ENCODE measurements at places on chromosomes 4 and X. TPM values are rescaled to one million over a fixed set of nuclear protein-coding genes. Genes with fewer than 3 reads are reported as not detected.

SOWAHD gene
- total RNA-seq, result not detected

DNA sequence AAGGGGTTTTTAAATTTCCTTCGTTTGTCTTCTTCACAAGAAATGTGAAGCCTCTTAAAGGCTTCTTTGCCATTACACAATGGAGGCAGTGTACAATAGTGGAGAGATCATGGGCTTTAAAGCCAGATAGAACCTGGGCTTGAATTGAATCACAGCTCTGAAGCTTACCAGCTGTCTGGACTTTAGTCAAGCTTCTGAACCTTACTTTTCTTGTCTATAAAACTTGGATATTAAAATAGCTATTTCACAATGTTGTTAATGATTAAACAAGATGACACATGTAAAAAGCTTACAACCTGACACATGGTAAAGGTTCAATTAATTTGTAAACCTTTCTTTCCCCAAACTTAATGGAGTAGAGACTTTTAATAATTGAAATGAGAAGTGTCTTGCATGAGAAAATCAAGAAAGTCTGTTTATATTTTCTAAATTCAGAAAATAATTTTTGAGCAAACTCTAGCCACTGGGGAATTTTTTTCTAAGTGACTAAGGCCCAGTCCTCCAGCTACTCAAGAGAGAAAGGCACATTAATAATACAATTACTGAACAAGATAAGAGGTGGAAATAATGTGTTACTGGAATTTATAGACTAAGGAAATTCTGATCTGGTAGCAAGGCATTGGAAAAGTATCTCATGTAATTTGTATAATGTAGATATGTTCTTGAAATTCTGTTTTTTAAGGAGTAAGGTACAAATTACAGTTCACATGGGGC lies 21.7 kb upstream of the TBC1D8B start:
- DNase-seq, result no peak

DNA sequence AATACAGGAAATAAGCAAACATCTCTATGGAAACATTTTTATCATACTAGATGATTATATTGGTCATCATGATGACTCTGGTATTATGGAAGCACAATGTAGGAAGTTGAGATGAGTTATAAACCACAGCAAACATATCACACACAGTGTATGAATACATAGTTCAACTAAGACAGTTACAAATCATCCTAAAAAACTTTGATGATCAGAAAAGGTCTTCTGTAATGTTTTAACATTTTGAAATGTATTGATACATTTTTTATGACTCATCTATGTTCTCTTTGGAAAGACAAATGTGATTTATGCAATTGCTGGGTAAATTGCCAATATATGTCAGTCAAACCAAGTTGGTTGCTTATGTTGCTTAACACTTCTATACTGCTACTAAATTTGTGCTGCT lies 4.8 kb downstream of the CXCL3 start:
- DNase-seq, result no peak

DNA sequence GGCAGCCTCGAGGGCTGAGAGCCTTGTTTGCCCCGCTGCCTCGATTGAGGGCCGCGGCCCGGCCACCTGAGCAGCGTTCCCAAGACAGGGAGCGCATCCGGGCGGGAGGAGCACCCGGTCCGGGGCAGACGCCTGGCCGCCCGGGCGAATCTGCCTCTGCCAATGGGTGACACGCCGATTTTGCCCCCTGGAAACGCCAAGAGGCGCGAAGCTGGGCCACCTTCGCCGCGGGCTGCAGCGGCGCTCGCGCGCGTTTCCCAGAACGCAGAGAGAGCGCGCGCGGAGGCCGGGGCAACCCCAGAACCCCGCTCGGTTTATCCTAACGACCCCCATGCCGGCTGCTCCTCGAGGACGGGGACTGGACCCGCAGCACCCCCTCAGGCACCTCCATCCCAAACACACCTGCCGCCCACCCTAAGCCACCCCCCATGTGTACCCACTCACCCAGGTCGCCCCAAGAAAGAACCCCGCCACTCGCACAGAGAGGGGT lies 575 bp downstream of the MAP7D2 start:
- no peak for DNase-seq

DNA sequence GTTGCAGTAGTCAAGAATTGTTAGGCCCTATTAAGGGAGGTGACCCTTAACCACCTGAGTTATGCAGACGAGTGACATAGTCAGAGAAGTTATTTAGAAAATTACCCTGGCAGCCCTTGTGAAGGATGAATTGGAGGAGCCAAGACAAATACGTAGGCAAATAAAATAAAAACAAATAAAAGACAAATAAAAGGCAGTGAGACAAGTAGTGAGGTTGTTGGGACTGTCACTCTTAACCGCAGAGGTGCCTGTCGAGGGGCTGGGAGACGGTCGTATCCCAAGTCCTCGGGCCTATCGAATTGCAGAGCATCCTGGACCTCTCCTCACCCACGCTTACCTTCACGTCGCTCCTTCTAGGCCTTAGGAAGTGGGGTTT lies 58.0 kb upstream of the ZC4H2 start:
- DNase-seq, result no peak

DNA sequence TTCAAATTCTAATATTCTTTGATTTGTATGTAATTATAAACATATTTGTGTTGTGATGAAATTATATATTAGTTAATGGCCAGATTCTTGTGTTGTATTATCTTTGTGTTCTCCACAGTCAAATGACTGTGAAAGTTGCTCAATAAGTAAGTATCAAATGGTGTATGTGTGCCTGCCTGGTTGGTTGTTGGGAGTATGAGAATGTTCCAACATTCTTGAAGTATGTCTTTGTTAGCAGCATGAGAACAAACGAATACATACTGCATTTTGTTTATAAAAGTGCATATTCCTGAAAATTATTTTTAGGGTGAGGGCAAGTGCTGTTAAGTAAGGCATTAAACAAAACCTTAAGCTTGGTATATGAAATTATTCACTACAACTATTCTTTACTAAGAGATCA lies 16.2 kb downstream of the ARHGEF38 start:
- DNase-seq, result no peak

DNA sequence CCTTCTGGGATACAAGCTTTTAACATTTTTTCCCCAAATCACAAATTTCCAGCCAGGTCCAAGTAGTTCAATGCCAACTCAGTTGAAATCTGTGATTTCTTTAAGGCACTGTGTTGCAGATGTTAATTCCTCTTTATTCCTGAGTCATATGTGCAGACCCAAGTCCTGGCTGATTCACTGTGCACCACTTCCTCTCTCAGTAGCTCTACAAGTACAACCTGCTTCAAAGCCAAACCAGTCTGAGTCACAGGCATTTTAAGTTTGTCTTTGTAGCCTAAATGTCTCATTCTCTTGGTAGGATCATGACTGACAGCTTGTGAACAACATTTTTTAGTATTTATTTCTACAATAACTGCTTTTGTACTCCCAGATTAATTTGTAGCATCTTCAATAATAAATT lies 165.6 kb upstream of the S100G start:
- no peak for DNase-seq

DNA sequence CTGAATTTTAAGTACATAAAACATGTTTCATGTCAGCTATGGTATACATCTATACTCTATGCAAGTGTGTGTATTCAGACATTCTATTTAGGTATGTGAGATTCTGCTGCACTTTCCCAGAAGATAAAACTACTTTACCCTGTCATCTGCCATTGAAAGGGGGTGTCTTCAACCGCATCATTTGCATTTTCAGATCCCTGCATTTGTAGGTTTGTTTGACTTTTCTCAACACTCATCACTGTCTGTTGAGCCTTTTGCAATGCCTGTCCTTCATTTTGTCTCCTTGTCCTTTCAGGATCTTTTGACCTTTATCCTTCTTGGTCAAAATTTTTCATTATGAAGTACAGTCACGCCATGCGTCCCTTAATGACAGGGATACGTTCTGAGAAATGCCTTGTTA lies 103.5 kb downstream of the TMA16 start:
- no peak for DNase-seq

ADGRL3 gene
- 0.13 TPM for total RNA-seq

DNA sequence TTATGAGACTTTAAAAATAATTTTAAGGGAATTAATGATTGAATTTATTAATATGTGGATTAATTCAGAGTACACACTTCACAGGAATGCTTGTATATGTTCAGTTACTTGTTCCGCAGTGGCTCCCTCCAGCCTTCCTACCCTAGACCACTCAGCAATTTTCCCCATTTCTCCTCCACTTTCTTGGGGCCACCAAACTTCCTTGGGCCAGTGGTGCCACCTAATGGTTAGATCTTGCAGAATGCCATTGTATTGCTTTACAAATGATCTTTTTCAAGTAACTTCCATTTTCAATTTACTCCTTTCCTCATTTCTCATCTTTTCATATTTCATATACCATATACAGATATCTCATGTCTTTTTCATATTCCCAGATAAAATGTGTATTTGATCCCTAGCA lies 3.6 kb upstream of the RNF175 start:
- DNase-seq, result no peak

GRCh38 chr4:85302756-85303155 lies 172.2 kb upstream of the ARHGAP24 start:
- no peak for DNase-seq

DNA sequence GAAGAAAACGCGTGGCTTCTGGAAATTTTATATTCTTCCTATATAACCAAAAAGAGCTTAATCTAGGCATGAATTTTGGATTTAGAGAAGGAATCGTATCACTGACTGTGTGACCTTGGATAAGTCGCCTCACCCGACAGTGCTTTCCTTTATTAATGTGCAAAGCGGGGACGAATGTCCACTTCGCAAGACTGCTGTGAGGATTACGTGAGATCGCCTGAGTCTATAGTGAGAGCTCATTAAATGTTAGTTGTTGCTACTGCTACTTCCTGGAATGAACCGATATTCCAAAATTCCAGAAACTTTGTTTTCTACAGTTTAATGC lies 448 bp upstream of the TBC1D8B start:
- DNase-seq, result peak; percentile 0

TMPRSS11D gene
- 0.13 TPM for total RNA-seq

DNA sequence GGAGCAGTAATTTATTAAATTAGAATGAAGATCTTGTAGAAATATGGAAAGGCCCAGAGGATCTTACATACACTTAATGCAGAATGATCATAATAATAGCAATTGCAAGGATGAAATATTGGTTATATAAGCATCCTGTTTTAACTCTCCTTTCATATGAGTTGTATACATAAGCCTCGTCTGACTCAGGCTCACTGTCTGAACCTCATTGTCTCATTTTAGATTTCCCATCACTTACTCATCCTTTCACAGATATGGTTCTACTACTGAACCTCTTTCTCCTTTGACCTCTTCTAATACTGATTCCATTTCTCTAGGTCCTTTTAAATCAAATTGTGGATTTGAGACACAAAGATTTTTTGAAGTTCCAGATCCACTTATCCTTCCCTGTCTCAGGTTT lies 277.3 kb upstream of the TRPC5 start:
- DNase-seq, result no peak

DNA sequence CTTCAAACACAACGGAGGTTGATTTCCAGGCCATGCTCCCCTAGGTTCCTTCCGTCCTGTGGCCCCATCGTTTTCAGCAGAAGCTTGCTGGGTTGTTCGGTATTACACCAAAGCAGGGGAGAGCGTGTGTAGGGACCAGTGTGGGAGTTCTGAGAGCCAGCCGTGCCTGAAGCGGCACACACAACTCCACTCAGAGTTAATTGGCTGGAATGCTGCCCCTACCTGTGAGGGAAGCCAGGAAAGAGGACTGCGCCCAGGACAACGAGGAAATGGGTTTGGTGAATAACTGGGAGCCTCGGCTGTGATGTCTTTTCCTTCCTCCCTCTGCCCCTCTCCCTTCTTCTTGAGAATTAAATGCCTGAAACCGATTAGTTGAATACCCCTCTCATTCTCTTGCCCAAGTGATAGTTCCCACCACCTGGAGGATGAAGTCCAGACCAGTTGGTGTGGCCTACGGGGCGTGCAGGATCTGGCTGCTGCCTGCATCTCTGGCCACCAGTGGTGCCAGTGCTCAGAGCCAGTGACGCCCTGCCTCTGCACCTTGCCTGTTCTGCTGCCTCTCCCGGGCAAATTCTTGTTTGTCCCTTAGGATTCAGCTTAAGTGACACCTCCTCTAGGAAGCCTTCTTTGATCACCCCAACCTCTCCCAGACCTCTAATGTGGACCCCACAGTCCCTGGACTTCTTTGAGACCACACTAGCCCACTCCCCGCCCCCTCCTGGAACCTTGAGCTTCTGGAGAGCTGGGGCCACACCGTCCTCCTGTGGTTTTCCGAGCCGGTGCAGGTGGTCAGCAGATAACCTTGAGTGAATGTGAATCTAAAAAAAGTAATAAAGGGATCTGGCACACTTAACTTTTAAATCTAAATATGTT lies 33.6 kb downstream of the TBC1D14 start:
- DNase-seq, result no peak

DNA sequence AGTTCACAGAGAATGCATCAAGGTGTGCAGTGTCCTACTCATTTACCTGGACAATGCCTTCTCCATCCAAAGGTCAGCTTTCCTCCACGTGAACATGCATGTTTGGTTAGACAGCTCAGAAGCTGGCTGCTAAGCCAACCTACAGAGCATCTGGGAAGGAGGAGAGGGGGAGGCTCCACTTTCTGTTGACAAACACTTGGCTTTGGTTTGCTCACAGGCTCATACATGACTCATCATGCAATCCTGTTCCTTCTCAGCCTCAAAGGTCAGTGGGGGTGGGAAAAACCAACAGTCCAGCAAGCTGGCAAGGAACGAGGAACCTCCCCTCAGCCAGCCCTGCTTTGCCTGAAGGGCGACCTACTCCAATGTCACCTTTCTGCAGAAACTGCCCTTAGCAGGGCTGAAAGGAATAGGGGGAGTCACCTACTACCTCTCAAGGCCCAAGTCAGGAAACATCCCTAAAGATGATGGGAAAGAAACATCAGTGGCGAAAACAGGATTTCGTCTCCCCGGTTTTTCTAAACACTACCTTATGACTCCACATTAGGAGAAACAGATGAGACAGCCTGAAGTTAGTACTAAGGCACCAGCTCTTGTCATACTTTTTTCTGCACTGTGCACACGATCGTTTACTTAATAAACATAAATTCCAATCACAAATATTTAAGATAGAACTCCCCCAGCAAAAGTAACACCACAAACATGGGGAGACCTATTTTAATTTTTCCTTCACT lies 37.9 kb downstream of the RELL1 start:
- peak; percentile 90 for DNase-seq

DNA sequence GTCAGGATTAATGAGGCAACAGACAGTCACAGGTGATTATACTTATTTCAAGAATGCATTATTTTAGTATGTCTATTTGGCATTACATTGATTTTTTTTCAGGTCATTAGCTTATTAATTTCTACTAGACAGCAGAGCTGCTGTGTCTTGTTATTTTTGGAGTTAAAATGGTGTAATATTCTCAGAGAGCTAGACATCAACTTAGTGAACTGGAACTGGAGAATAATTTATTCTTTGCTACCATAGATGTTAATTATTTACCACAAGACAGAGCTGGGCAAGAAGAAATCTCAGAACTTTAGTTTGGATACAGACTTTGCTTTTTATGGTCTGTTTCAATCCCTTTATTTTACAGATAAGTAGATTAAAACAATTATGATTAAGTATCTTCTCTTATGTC lies 10.2 kb upstream of the HPGD start:
- no peak for DNase-seq

AKAP4 gene
- total RNA-seq, result not detected

GRCh38 chr4:102430461-102430910 lies 70.7 kb upstream of the NFKB1 start:
- DNase-seq, result no peak

Data from dermis microvascular lymphatic vessel endothelial cell (primary cell).